Kidney (tissue), 22 donors: ENCODE measurements at places on chromosomes 13 and 19. TPM values are rescaled to one million over a fixed set of nuclear protein-coding genes. Genes with fewer than 3 reads are reported as not detected.

The C3 gene
- 452 TPM for polyA plus RNA-seq

DNA sequence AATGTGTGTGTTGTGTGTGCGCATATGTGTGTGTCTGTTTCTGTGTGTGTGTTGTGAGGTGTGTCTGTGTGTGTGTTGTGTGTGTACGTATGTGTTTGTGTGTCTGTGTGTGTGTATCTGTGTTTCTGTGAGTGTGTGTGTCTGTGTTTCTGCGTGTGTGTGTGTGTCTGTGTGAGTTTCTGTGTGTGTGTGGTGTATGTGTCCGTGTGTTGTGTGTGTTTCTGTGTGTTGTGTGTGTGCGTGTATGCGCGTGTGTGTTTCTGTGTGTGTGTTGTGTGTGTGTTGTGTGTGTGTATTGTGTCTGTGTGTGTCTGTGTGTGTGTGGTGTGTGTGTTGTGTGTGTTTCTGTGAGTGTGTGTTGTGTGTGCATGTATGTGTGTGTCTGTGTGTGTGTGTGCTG lies 38.9 kb upstream of the KL start:
- no peaks in the 10 kb centered on the region for H3K36me3 ChIP-seq
- H3K4me1 ChIP-seq = no peaks in the 10 kb centered on the region
- no peak for DNase-seq
- H3K4me3 ChIP-seq = no peak overlapping the region

The DMKN gene
- 137 TPM for polyA plus RNA-seq

- no peak for DNase-seq
- peaks cover 7% of the 10 kb centered on the region for H3K4me1 ChIP-seq
- H3K4me3 ChIP-seq = no peak overlapping the region
- H3K36me3 ChIP-seq = no peaks in the 10 kb centered on the region
- H3K27ac ChIP-seq = no peak overlapping the region
- no peaks in the 10 kb centered on the region for H3K27me3 ChIP-seq
These were observed 1.8 kb downstream of the ABHD13 start for GRCh38 chr13:108220041-108220440.
